Thyroid gland (tissue), 4 donors: ENCODE measurements at places on chromosomes 7 and 10. TPM values are rescaled to one million over a fixed set of nuclear protein-coding genes. Genes with fewer than 3 reads are reported as not detected.
A peak's percentile ranks its signal among the peaks of the same experiment; 100 is the strongest.

- no peak for DNase-seq
- no peak overlapping the region for H3K4me3 ChIP-seq
- no peaks in the 10 kb centered on the region for H3K27me3 ChIP-seq
- H3K4me1 ChIP-seq: peaks cover 14% of the 10 kb centered on the region
- no peaks in the 10 kb centered on the region for H3K36me3 ChIP-seq
- H3K27ac ChIP-seq: no peak overlapping the region
Observed at GRCh38 chr7:7246223-7246622, 63.9 kb downstream of the C1GALT1 start.

DBNL gene
- total RNA-seq: 108 TPM

SLC18A2 gene
- total RNA-seq: not detected

- no peaks in the 10 kb centered on the region for H3K36me3 ChIP-seq
- no peak for DNase-seq
- H3K27ac ChIP-seq: no peak overlapping the region
- H3K4me3 ChIP-seq: no peak overlapping the region
Observed at GRCh38 chr7:128741491-128741890, 2.3 kb downstream of the CALU start.

CYP26C1 gene
- 0.20 TPM for total RNA-seq

CCDC146 gene
- total RNA-seq: 51.3 TPM

MTURN gene
- total RNA-seq: 32.0 TPM

MYOF gene
- total RNA-seq: 156 TPM

DNA sequence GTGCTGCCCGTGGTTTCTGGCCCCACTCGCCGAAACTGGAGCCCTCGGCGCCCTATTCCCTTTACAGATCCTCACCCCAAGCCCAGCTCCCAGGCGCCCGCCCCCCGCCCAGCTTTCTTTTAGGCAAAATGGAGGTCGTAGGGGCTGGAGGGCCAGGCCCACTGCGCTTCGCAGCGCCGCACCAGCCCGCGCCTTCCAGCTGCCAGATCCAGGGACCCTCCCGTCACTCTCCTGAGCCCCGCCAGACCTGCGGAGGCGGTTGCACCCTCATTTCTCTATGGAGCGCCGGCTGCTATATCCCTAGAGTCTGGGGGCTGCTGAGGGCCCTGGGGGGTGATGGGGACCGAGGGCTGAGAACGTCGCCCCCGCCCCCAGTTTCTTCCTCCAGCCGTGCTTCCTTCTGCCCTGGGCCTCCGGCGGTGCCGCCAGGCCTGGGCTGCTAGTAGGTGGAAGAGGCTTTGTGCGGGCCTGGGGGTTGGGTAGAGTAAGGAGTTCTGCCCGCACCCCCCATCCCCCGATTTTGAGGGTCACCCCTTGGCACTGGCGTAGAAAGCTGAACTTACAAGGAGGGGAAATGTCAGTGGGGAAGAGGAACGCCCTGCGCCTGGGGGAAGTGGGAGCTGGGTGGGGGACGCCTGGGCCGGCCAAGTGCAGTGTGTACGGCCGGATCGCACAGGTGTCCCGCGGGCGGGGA, 1.0 kb downstream of the GNB2 start:
- peaks cover 25% of the 10 kb centered on the region for H3K36me3 ChIP-seq
- peak overlapping the region; percentile 66 for H3K4me3 ChIP-seq
- peak; percentile 45 for DNase-seq
- H3K4me1 ChIP-seq: peaks cover 8% of the 10 kb centered on the region
- H3K27ac ChIP-seq: peak overlapping the region; percentile 95

- H3K27ac ChIP-seq: no peak overlapping the region
- H3K4me1 ChIP-seq: peaks cover 6% of the 10 kb centered on the region
- DNase-seq: no peak
- no peaks in the 10 kb centered on the region for H3K36me3 ChIP-seq
- H3K4me3 ChIP-seq: no peak overlapping the region
Observed at GRCh38 chr7:123647106-123647730, 8.4 kb upstream of the LMOD2 start.

HHEX gene
- 128 TPM for total RNA-seq

AGR2 gene
- total RNA-seq: 2.6 TPM

- DNase-seq: no peak
- no peaks in the 10 kb centered on the region for H3K36me3 ChIP-seq
- no peaks in the 10 kb centered on the region for H3K4me1 ChIP-seq
- no peaks in the 10 kb centered on the region for H3K27me3 ChIP-seq
Observed at GRCh38 chr10:18479502-18479901, 171.9 kb downstream of the NSUN6 start.

DNA sequence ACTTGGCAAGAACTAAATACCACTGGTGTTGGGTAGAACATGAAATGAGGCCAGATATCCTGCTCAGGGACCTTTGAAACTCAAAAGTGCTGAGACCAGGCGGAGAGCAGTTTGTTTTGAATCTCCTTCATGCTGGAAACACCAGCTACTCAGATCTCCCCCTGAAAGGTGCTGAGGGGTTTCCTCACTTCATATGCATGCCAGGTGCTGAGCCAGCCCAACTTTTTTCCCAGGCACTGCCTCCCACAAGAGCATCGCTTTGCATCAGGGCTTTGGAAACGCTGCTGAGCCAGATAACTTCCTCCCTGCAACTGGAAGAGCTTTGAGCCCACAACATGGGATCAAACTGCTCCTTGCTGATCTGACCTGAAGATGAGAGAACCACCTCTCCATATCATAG, 13.7 kb downstream of the NPTX2 start:
- no peak for DNase-seq
- H3K4me1 ChIP-seq: no peaks in the 10 kb centered on the region
- no peak overlapping the region for H3K27ac ChIP-seq

DNA sequence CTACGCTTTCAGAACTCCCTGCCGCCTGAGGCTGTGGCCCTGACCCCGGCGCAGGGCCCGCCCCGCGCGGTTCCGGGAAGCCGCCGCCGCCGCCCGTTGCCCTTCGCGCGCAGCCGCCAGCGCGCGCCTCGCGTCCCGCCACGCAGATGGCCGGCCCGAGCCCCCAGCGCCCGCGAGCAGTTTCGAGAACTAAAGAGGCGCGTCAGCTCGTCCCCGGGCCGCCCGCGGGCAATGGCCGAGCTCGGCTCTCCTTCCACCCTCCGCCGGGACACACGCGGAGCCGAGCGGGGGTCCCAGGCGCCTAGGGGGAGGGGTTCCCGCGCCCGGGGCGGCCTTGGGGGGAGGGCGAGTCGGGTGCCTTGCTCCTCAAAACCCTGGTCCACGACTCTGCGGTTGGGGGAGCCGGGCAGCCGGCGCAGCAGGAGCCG, 1.8 kb downstream of the HNRNPF start:
- peak; percentile 47 for DNase-seq
- peaks cover 39% of the 10 kb centered on the region for H3K4me1 ChIP-seq
- peak overlapping the region; percentile 58 for H3K4me3 ChIP-seq
- H3K27me3 ChIP-seq: no peaks in the 10 kb centered on the region
- no peaks in the 10 kb centered on the region for H3K36me3 ChIP-seq

- no peak overlapping the region for H3K4me3 ChIP-seq
- H3K27ac ChIP-seq: no peak overlapping the region
- no peaks in the 10 kb centered on the region for H3K36me3 ChIP-seq
Observed at GRCh38 chr7:146319629-146320028, 203.0 kb downstream of the CNTNAP2 start.

- DNase-seq: no peak
- peaks cover 81% of the 10 kb centered on the region for H3K36me3 ChIP-seq
- H3K4me1 ChIP-seq: no peaks in the 10 kb centered on the region
- no peaks in the 10 kb centered on the region for H3K27me3 ChIP-seq
- H3K4me3 ChIP-seq: no peak overlapping the region
Observed at GRCh38 chr7:856444-857095, 19.8 kb upstream of the GET4 start.

HOXA7 gene
- 0.54 TPM for total RNA-seq

- peaks cover 9% of the 10 kb centered on the region for H3K4me1 ChIP-seq
- H3K27me3 ChIP-seq: no peaks in the 10 kb centered on the region
- no peak for DNase-seq
- no peak overlapping the region for H3K27ac ChIP-seq
Observed at GRCh38 chr7:44279731-44280505, 45.5 kb downstream of the CAMK2B start.

DNA sequence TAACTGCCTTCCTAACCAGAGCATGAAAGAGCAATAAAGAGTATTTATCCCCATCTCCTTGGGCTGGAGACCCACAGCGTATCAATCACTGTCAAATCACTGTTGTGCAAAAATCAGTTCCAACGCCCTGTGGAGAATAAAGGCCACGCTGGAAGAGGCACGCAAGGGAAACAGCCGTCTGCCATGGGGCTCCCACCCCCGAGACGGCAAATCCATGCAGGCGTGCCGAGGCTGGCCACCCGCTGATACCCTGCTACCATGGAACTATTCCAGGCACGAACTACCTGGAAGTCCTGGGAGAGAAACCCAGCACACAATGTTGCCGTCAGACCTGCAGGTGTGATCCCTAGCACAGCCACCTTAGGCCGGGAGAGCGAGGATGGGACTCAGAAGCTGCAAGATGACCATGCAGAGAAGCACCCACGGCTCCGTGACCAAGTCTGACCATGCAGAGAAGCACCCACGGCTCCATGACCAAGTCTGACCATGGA, 185.3 kb downstream of the DIP2C start:
- H3K4me1 ChIP-seq: no peaks in the 10 kb centered on the region
- no peaks in the 10 kb centered on the region for H3K27me3 ChIP-seq
- no peaks in the 10 kb centered on the region for H3K36me3 ChIP-seq
- H3K27ac ChIP-seq: no peak overlapping the region
- DNase-seq: no peak

DNA sequence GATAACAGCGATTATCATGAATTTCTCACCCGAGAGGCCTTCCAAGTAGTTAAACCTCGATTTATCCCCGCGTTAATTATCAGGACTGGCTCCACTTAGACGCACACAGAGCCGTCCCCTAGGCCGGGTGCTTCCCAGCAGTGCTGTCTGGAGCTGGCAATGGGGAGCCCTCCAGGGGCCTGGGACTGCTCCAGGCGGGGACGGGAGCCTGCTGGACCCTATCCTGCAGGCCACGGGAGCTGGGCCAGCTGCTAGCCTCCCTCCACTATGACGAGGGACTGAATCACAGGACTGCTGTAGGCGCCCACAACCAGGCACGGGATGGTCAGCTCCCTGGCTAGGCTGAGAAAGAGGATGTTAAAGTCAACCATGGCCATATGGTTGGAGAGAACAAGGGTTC, 229.1 kb downstream of the ELFN1 start:
- H3K4me1 ChIP-seq: no peaks in the 10 kb centered on the region
- H3K36me3 ChIP-seq: peaks cover 4% of the 10 kb centered on the region
- no peak overlapping the region for H3K27ac ChIP-seq

GRCh38 chr10:99358101-99358500, 28.9 kb downstream of the CNNM1 start:
- no peaks in the 10 kb centered on the region for H3K36me3 ChIP-seq
- no peak overlapping the region for H3K4me3 ChIP-seq
- H3K27ac ChIP-seq: no peak overlapping the region
- H3K4me1 ChIP-seq: no peaks in the 10 kb centered on the region
- DNase-seq: no peak
- H3K27me3 ChIP-seq: peaks cover 3% of the 10 kb centered on the region

GRCh38 chr7:70776627-70777101, 355.3 kb upstream of the GALNT17 start:
- no peak overlapping the region for H3K4me3 ChIP-seq
- peaks cover 7% of the 10 kb centered on the region for H3K4me1 ChIP-seq
- H3K27me3 ChIP-seq: no peaks in the 10 kb centered on the region
- no peak overlapping the region for H3K27ac ChIP-seq
- no peaks in the 10 kb centered on the region for H3K36me3 ChIP-seq

UBE3C gene
- total RNA-seq: 75.0 TPM

GRCh38 chr7:138892812-138893211, 88.4 kb downstream of the KIAA1549 start:
- no peaks in the 10 kb centered on the region for H3K27me3 ChIP-seq
- no peak overlapping the region for H3K4me3 ChIP-seq
- no peaks in the 10 kb centered on the region for H3K4me1 ChIP-seq
- DNase-seq: no peak

DNA sequence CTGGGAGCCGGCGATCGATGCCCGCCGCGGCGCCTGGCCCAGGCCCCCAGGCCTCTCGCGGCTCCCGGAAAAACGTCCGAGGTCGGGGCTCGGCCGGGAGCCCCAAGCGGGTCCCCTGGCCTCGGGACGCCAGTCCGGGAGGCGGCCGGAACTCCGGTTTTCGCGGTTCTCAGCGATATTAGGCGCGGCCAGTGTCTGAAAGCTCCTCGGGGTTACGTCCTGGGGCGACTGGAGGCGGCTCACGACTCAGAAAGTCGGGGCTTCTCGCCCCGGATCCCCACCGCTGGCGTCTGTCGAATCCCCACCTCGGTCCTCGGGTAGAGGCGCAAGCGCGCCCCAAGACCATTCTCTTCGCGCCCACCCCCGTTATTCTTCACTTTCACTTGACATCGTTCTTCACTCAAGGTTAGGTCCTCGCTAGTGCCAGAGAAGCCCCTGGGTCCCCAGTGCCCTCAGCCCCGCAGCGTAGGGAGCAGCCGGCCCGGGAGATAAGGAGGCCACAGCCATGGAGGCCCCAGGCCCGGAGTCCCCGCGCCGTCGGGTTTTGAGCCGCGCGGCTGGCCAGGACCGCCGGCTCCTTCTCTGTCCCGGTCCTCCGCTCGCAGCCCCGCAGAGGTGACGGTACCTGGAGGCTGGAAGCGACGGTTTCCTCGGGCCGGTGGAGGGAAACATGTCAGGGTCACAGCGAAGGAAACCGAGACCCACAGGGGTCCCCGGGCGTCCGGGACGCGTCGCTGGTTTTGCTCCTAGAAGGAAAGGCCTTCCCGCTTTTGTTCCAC, 35.2 kb upstream of the EBLN1 start:
- H3K4me3 ChIP-seq: peak overlapping the region; percentile 83
- H3K4me1 ChIP-seq: no peaks in the 10 kb centered on the region

DNA sequence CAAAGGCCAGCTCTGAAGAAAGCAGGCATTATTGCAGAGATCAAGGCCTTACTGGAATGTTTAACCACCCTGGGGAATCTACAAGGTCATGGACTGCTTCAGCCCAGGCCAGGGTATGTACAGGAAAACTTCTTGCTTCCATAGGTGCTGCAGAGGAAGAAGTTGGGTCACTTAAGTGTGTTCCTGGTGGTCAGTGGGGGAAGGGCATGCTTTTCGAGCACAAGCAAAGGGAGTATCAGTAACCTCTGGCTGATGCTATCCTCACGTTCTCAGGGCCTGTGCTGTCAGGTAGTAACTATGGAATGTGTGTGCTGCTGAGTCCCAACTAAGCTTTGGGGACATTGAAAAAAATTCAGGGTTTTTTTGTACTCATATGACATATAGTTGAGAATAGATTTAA, 234.0 kb upstream of the SP4 start:
- DNase-seq: no peak
- H3K27me3 ChIP-seq: no peaks in the 10 kb centered on the region
- no peaks in the 10 kb centered on the region for H3K36me3 ChIP-seq
- no peak overlapping the region for H3K27ac ChIP-seq
- H3K4me1 ChIP-seq: no peaks in the 10 kb centered on the region

- no peak overlapping the region for H3K27ac ChIP-seq
- H3K27me3 ChIP-seq: no peaks in the 10 kb centered on the region
- DNase-seq: peak; percentile 7
- no peaks in the 10 kb centered on the region for H3K4me1 ChIP-seq
Observed at GRCh38 chr10:107829161-107829560, 664.7 kb upstream of the SORCS1 start.

- H3K27ac ChIP-seq: no peak overlapping the region
- H3K27me3 ChIP-seq: peaks cover 12% of the 10 kb centered on the region
- DNase-seq: no peak
- H3K4me1 ChIP-seq: peaks cover 17% of the 10 kb centered on the region
- peak overlapping the region; percentile 9 for H3K4me3 ChIP-seq
- no peaks in the 10 kb centered on the region for H3K36me3 ChIP-seq
Observed at GRCh38 chr7:142796501-142797390, 26.0 kb downstream of the PRSS2 start.

- H3K4me3 ChIP-seq: no peak overlapping the region
- H3K36me3 ChIP-seq: peaks cover 52% of the 10 kb centered on the region
- H3K27me3 ChIP-seq: no peaks in the 10 kb centered on the region
Observed at GRCh38 chr7:44212581-44213184, 11.9 kb downstream of the YKT6 start.
